ENCODE measurements at places on chromosomes 16 and 17.

DNA sequence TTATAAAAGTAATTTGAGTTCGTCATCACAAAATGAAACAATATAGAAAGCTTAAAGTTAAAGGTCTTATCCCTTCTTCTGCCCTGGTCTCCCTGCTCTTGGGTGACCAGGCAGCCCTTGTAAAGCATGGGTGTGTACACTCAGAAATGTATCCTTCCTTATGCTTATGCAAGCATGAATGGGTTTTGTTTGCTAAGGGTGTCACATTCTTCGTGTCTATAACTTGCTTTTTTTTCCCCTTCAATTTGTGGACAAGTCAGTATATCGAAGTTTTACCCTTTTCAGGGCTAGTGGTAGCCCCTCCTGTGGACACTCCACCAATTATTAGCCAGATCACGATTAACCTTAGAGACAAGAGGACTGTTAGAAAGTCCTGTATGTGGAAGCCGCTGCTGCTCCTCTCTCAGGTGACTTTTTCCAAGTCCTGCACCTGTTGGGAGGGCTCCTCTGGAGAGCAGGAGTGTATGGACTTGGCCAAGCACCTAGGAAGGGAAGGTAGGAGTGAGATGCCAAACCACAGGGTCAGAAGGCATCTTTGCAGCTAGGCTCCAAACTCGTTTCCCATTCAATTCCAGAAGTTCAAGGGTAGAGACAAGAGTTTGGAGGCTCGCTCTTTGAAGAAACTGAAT, 50.9 kb downstream of the LDHD start:
- DNase-seq: no peak

DNA sequence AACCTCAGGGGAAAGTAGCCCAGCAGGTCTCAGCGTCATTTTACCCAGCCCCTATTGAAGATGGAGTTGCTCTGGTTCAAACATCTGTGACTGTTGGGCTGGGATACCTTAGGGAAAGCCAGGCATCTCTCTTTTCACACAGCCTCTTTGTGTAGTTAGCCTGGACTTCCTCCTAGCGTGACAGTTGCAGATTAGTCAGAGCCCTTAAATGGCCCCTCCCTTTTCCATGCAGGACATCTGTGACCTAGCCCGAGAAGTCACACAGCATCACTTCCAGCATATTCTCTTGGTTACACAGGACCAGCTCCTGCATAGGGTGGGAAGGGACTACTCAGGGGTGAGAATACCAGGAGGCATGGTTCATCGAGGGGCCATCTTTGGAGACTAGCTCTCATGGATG, 375.0 kb upstream of the RBFOX1 start:
- DNase-seq: no peak

DNA sequence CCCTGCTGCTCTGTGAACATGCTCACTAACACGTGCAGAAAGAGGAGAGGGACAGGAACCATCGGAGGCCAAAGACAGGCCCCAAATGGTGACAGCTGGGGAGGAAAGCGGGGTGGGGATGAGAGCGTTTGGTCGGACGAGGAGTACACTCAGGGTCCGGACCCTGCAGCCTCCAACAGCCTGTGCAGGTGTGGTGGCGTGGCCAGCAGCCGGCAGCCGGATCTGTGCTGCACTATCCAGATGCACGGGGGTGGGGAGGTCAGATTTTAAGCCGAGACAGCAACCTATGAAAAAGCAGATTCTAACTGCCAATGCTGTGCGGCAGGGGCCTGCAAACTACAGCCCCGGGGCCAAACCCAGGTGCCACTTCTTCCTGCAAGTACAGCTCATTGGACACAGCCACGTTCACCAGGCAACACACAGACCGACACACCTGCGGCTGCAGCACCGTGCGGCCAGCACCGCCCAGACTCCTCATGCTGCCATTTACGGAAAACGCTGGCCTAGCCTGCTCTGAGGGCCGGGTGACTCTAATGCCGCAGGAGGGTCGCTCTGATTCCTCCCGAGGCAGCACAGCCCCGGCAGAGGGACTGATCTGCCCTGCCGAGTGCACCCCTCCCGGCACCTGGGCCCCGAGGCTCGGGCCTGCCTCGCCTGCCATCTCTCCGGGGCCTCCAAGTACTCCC, 21.2 kb downstream of the SLC16A3 start:
- no peak for DNase-seq

- no peak for DNase-seq
Measured at GRCh38 chr17:71527311-71527710, 593.5 kb upstream of the SOX9 start.

DNA sequence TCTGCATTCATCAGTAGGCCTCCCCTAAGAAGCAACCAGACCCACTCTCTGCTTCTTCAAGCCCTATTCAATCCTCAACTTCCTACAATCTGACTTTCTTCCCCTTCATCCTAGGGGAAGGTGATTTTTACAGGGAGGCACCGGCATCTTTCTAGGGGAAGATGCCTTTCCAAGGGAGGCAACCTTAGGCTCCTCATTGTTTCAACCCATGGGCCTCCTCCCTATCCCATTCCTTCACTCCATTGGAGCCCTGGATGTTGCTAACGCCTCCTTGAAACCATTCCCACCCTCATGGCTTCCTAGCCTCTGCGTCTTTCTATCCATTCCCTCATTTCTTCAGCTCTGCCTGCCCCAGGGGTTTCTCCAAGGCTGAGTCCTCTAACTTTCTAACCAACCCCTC, 2.7 kb upstream of the CUEDC1 start:
- no peak for DNase-seq

DNA sequence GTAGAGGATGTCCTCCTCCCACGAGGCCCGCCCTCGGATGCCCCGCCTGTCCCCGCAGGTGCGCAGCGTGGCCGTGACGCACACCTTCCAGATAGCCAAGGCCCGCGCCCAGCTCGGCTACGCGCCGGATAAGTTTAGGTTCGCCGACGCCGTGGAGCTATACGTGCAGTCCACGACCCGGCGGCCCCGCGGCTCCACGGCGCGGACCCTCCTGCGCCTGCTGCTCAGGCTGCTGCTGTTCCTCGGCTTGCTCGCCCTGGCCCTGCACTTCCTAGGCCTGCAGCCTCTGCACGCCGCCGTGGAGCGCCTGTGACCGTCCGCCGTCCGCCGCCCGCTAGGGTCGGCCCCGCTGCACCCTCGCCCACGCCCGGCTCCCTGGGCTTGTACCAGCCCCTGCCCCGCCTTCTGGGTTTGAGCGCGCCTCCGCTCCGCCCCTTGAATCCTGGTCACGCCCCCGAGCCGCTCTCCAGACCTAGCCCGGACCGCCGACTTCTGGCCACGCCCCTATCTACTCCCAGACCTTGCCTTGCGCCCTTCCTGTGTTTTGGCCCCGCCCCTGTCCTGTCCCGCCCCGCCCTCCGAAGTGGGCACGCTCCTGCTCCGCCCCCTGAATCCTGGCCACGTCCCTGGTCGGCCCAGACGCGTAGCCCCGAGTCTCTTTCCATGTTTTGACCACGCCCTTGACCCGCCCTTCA, 15.8 kb upstream of the EEF2K start:
- peak; percentile 99 for DNase-seq

GRCh38 chr16:18827890-18828289, 26.5 kb upstream of the ARL6IP1 start:
- DNase-seq: no peak

- DNase-seq: no peak
Measured at GRCh38 chr16:30996324-30996984, 11.4 kb downstream of the HSD3B7 start.

- no peak for DNase-seq
Measured at GRCh38 chr17:57418463-57419246, 162.3 kb downstream of the MSI2 start.

DNA sequence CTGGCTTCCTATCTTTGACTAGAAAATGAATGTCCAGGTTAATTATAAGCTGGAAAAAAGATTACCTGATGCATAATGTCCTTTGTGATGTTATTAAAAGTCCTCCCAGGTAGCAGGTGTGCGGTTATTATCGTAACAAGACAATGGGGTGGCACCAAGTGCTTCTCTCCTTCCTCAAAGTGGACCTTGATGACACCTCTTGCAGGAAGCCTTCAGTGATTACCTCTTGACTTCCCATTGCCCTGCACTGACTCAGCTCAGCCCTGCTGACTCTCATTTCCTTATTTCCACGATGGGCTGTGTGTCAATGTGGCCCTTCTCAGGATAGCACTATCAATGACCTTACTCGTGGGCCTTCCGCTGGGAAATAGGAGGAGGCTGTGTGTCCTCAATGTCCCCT, 477.4 kb upstream of the CCL2 start:
- DNase-seq: no peak

GRCh38 chr17:40175928-40176753, 1.1 kb upstream of the RAPGEFL1 start:
- no peak for DNase-seq

GRCh38 chr16:12390074-12390605, 413.5 kb downstream of the CPPED1 start:
- no peak for DNase-seq

DNA sequence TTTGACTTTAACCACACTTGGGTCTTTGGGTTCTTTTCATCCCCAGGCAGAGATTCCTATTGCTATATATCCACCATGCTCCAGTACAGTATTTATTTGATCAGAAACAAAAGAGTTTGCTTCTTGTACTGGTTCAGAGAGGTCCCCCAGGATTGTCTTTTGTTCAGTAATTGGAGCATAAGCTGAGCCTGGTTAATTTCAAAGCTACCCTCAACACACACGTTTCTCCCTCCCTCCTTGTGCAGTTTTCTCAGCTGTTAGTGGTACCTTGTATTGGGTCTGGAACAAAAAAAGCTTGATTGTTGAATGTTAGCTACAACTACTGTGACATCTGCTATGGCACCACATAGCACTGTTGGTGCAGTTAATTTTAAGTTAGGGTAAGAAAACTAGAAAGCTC, 50.0 kb downstream of the NUP93 start:
- DNase-seq: no peak

GRCh38 chr17:65485388-65486299, 75.8 kb downstream of the AXIN2 start:
- DNase-seq: no peak

DNA sequence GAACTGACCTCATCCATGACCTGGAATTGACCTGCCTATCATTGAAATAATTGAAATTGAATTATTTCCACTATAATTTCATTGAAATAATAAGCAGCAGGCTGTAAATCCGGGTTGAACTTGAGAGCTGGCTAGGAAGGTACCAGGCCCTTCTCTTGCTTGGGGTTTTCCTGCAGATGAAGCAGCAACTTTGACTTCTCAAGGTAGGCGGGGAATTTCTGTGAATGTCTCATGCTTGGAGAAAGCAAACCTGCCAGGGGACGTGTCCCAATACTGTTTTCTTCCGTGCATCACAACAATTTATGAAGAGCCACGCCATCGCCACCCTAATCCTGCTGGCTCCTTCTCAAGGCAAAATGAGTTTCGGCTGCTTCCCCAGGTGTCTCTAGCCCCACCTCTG, 97.5 kb upstream of the XYLT1 start:
- no peak for DNase-seq

GRCh38 chr17:81403671-81404534, 8.6 kb downstream of the BAHCC1 start:
- no peak for DNase-seq

DNA sequence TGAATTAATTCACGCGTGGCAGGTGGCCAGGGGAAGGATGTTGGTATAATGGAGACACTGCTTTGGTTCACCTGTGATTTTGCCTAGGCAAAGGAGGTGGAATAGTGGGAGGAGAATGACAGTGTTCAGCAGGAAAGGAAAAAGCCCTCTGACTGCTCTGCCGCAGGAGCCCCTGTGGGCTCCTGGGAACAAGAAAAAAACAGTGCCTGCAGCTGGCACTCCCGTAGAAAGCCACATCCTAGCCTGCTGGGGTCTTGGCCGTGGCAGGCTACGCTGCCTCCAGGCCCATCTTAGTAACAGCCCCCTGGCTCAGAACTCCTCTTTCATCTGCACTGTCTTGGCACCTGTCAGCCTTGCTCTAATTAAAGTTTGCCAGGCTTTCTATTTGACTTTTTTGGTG, 20.6 kb downstream of the ADORA2B start:
- no peak for DNase-seq

DNA sequence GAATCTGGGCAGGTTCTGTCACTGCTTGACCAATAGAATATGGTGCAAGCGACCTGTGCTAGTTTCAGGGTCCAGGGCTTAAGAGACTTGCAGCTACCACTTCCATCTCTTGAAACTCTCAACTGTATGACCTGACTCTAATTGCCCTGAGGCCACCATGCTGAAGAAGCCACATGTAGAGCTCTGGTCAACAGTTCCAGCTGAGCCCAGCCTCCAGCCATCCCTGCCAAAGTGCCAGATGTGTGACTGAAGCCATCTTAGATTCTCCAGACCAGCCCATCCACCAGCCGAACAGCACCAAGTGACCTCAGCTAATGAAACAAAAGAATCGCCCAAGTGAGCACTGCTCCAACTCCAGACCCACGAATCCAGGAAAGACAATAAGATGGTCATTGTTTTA, 3.4 kb upstream of the MT2A start:
- no peak for DNase-seq
